Activated T-cell treated with anti-CD3 and anti-CD28 coated beads for 4 hours (primary cell): ENCODE measurements at places on chromosomes 7 and 10.

DNA sequence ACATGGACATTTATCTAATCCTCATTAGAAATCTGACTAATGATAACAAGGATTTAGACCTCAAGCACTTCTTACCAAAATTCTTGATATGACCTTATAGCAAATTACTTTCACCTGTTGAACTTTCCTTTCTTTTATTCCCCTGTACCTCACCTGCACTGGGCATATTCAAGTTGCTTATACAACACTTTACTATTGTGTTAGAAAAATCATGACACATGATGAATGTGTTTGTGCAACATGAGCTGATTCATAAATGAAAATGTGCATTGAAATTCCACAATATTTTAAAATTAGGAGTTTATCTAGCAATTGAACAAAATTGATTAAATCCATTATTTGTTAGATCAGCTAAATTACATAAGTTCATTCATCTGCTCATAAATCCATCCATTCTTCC is 160.6 kb downstream of the CFTR start:
- no peak for DNase-seq

DNA sequence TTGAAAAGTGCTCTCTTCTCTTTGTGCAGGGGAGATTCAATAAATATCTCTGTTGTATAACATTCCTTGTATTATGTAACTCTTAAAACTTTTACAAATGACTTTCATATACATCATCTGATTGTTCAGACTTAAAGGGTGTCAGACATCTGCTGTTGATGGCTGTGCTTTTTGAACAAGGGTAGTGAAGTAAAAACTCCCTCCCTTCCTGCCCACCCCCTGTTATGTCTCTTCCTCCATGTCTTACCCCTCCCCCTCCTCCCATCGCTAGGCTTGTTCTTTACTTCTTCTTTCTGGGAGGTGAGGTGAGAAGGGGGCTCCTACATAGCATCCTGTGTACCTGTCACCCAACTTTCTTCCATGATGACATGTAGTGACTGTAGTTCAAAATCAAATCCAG is 23.4 kb upstream of the ABCB4 start:
- DNase-seq: no peak

- DNase-seq: no peak
Observed at GRCh38 chr7:41492603-41493002, 210.3 kb downstream of the INHBA start.

GRCh38 chr7:35727571-35727970 is 32.6 kb upstream of the HERPUD2 start:
- no peak for DNase-seq

- DNase-seq: no peak
Observed at GRCh38 chr10:7383442-7383841, 27.4 kb downstream of the SFMBT2 start.
